ENCODE measurements at places on chromosomes 6 and 20. TPM values are rescaled to one million over a fixed set of nuclear protein-coding genes. Genes with fewer than 3 reads are reported as not detected.

CALHM6 gene
- 7.7 TPM for total RNA-seq

KIFC1 gene
- 167 TPM for total RNA-seq

SLC12A5 gene
- 0.87 TPM for total RNA-seq

IRF4 gene
- total RNA-seq: 111 TPM

PLEKHG1 gene
- 2.8 TPM for total RNA-seq

DNA sequence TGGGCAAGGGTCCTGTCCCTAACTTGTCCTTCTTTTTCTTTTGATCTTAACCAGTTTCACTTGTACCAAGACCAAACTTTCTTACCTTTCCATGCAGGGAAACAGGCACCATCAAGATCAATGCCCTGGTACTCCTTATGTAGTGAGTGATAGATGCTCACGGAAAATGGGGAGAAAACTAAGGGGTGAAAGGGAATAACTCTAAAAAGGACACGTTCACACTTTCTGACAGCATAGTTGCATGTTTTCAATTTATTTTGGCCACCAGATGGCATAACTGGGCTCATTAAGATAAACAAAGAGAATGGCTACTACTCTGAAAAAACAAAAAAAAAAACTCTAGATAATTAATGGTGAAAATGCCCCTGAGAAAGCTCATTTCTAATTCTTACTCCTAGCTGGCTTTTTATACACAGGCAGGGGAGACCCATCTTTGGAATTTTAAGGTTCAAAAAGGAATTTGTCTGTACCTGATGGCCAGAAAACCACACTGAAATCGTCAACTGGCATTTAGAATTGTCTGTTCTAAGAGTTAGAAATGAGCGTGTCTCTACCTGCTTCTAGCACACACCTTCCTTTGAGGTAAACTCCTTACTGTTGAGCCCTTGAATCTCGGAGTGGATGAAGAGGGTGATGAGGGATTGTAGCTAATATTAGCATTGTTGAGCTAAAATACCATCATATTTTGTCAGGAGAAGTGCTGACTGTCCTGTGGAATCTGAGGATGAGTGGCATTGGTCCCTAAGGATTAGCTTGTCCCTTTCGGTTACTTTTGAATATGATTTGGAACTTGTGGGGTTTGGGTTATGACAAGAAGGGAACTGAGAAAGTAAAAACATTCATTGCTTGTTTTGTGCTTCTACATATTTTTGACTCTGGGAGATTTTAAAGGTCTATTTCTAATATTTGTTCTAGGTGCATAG, 62.2 kb upstream of the DDR1 start:
- H3K27me3 ChIP-seq: no peaks in the 10 kb centered on the region
- peaks cover 61% of the 10 kb centered on the region for H3K4me1 ChIP-seq
- peaks cover 17% of the 10 kb centered on the region for H3K36me3 ChIP-seq
- no peak overlapping the region for H3K4me3 ChIP-seq
- peak; percentile 44 for DNase-seq
- peak overlapping the region; percentile 60 for H3K27ac ChIP-seq

DNA sequence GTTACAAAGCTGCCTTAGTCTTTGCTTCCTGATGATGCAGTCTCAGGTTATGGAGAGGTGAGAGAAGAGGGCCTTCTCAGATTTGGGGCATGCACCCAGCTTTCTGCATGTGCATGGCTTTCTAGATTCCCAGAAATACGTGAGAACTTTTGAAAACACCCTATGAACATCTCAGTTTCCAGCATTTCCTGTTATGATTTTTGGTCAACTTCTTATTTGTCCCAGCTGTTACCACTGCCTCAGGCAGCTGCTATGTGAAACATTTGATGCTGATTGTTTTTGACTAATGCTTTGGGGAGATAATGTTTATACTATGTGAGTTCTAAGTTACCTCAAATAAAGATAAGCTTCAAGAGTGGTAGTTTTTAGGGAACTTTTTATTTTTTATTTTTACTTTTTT, 9.5 kb upstream of the SNAP25 start:
- no peaks in the 10 kb centered on the region for H3K4me1 ChIP-seq
- H3K36me3 ChIP-seq: no peaks in the 10 kb centered on the region
- H3K27me3 ChIP-seq: no peaks in the 10 kb centered on the region
- H3K27ac ChIP-seq: no peak overlapping the region

DNA sequence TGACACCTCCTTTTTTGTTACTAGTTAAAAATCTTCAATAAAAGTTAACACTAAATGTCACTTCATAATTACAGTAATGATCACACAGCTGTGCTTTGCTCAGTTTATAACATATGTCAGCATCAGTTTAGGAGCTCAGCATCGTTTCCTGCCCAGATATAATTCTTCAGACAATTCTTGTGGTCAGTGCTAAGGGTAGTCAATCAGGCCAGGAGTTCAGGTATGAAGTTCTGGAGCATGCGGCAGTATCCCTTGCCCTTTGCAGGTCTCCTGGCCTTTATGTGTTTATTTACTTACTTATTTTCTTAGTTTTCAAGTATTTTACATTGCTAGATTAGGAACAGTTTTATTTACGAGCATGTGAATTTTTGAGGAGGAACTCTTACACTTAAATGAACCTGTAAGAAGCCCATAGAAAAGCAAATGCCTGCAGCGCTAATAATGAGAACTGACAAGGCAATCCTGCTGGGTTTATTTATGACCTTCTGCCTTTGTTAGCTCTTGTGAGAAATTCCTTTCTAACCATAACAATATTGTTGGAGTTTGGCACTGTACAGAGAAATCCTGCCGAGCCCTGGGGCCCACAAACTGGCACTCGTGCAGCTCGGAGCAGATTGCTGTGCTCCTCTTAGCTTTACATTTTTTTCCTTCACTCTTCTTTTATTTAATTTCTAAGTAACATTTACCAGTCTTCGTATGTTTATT, 252.8 kb downstream of the TMEM242 start:
- DNase-seq: no peak
- no peaks in the 10 kb centered on the region for H3K27me3 ChIP-seq
- no peak overlapping the region for H3K27ac ChIP-seq
- H3K4me3 ChIP-seq: no peak overlapping the region
- peaks cover 13% of the 10 kb centered on the region for H3K36me3 ChIP-seq
- H3K4me1 ChIP-seq: peaks cover 32% of the 10 kb centered on the region

- peaks cover 2% of the 10 kb centered on the region for H3K36me3 ChIP-seq
- H3K27me3 ChIP-seq: peaks cover 3% of the 10 kb centered on the region
- H3K4me1 ChIP-seq: peaks cover 82% of the 10 kb centered on the region
- peak overlapping the region; percentile 65 for H3K4me3 ChIP-seq
- H3K27ac ChIP-seq: peak overlapping the region; percentile 100
- no peak for DNase-seq
Measured at GRCh38 chr6:26029570-26029856, 57.7 kb upstream of the HFE start.

- H3K4me1 ChIP-seq: no peaks in the 10 kb centered on the region
- no peak for DNase-seq
- H3K27me3 ChIP-seq: no peaks in the 10 kb centered on the region
- H3K36me3 ChIP-seq: no peaks in the 10 kb centered on the region
- H3K4me3 ChIP-seq: no peak overlapping the region
Measured at GRCh38 chr20:9454791-9455190, 59.6 kb upstream of the LAMP5 start.

DNA sequence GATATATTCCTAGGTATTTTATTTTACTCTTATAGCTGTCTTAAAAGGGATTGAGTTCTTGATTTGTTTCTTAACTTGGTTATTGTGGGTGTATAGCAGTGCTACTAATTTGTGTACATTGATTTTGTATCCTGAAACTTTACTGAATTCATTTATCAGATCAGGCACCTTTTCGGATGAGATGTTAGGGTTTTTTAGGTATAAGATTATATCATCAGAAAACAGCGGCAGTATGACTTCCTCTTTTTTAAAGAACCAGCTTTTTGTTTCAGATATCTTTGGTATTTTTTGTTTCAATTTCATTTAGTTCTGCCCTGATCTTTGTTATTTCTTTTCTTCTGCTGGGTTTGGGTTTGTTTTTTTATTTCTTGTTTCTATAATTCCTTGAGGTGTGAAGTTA, 382.4 kb upstream of the ADGRB3 start:
- DNase-seq: no peak
- no peaks in the 10 kb centered on the region for H3K4me1 ChIP-seq
- no peaks in the 10 kb centered on the region for H3K27me3 ChIP-seq
- no peak overlapping the region for H3K4me3 ChIP-seq
- H3K27ac ChIP-seq: no peak overlapping the region

- H3K27me3 ChIP-seq: no peaks in the 10 kb centered on the region
- no peak overlapping the region for H3K4me3 ChIP-seq
- no peak for DNase-seq
- H3K4me1 ChIP-seq: peaks cover 19% of the 10 kb centered on the region
Measured at GRCh38 chr6:38684237-38684636, 18.7 kb downstream of the GLO1 start.

GRCh38 chr6:37696220-37696840, 1.4 kb downstream of the MDGA1 start:
- peak; percentile 31 for DNase-seq
- peak overlapping the region; percentile 66 for H3K4me3 ChIP-seq
- H3K27me3 ChIP-seq: peaks cover 72% of the 10 kb centered on the region
- H3K36me3 ChIP-seq: no peaks in the 10 kb centered on the region
- H3K4me1 ChIP-seq: peaks cover 26% of the 10 kb centered on the region
- H3K27ac ChIP-seq: no peak overlapping the region

GRCh38 chr6:19851241-19852089, 14.3 kb downstream of the ID4 start:
- no peak for DNase-seq
- no peaks in the 10 kb centered on the region for H3K36me3 ChIP-seq
- no peak overlapping the region for H3K27ac ChIP-seq
- H3K27me3 ChIP-seq: no peaks in the 10 kb centered on the region
- H3K4me3 ChIP-seq: no peak overlapping the region
